ENCODE measurements at places on chromosomes 16 and 17. TPM values are rescaled to one million over a fixed set of nuclear protein-coding genes. Genes with fewer than 3 reads are reported as not detected.

- H3K27ac ChIP-seq = no peak overlapping the region
- H3K4me3 ChIP-seq = no peak overlapping the region
- no peaks in the 10 kb centered on the region for H3K36me3 ChIP-seq
- DNase-seq = no peak
- peaks cover 51% of the 10 kb centered on the region for H3K4me1 ChIP-seq
Observed at GRCh38 chr16:75309899-75310430, 58.5 kb upstream of the BCAR1 start.

DNA sequence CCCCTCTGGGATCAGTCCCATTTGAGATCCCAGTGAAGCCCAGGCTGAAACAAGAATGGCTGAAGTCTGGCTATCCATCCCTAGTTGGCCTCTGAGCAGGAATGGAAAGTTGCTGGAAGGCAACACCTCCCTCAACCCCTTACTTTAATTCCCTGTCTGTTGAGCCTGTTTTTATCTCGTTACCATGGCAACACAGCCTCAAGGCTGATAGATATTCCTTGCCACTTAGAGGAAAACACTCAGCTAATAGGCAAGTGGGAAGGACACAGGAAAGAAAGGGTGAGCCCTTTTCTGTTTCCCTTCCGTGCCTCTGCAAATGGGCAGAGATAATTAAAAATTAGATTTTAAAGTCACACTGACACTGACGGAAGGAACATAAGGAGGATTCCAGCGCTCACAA is 75.5 kb upstream of the CLEC3A start:
- H3K27ac ChIP-seq = no peak overlapping the region
- H3K27me3 ChIP-seq = no peaks in the 10 kb centered on the region
- no peaks in the 10 kb centered on the region for H3K4me1 ChIP-seq
- no peak overlapping the region for H3K4me3 ChIP-seq
- no peak for DNase-seq
- no peaks in the 10 kb centered on the region for H3K36me3 ChIP-seq

DNA sequence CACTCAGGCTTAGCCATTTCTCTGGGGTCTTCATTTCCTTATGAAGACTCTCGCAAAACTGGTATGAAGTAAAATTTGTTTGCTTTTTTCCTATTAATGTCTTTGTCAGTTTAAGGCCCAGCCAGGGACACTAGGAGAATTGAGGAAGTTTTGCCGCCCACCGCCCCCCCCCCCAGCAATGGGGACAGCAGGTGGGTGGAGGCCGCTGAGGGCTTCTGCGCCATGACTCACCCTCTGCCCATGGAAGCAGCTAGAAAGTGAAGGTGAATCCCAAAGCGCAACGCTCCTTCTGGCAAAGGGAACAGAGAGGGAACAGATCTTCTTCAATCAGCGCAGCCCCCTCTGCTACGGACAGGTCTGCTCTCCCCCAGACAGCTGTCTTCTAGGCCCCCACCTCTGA is 49.7 kb downstream of the MARF1 start:
- peaks cover 12% of the 10 kb centered on the region for H3K4me1 ChIP-seq
- no peak overlapping the region for H3K4me3 ChIP-seq
- H3K27me3 ChIP-seq = no peaks in the 10 kb centered on the region
- H3K27ac ChIP-seq = no peak overlapping the region

DNA sequence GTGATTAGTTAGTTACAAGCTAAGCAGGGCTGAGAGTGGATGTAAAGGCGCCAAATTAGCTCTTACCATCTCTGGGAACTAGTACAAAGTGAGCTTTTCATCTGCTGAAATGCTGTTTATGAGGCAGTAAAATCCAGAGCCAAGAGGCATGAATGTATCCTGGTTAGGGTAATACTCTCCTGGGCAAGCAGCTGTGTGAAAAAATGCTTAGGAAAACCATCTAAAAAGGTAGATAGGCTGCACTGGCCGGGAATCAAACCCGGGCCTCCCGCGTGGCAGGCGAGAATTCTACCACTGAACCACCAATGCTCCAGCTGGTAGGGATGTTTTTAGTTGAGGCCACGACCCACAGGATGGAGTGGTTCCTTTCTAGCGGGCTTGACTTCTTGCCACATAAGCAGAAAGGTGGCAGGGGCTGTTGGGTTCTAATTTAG is 23.0 kb downstream of the VAC14 start:
- no peaks in the 10 kb centered on the region for H3K27me3 ChIP-seq
- H3K4me1 ChIP-seq = no peaks in the 10 kb centered on the region
- DNase-seq = no peak
- H3K36me3 ChIP-seq = peaks cover 34% of the 10 kb centered on the region
- H3K4me3 ChIP-seq = no peak overlapping the region
- no peak overlapping the region for H3K27ac ChIP-seq

DNA sequence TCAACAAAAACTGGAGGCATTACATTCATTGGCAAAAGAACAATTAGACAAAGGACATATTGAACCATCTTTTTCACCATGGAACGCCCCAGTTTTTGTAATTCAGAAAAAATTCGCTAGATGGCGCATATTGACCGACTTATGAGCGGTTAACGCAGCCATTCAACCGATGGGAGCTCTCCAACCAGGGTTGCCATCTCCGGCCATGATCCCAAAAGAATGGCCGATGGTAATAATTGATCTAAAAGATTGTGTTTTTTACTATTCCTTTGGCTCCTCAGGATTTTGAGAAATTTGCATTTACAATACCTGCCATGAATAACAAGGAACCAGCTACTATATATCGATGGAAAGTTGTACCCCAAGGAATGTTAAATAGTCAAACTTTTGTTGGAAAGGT is 21.4 kb downstream of the ALOX15B start:
- H3K36me3 ChIP-seq = no peaks in the 10 kb centered on the region
- no peak overlapping the region for H3K4me3 ChIP-seq
- H3K27ac ChIP-seq = no peak overlapping the region
- H3K27me3 ChIP-seq = peaks cover 16% of the 10 kb centered on the region
- DNase-seq = no peak
- no peaks in the 10 kb centered on the region for H3K4me1 ChIP-seq

DNA sequence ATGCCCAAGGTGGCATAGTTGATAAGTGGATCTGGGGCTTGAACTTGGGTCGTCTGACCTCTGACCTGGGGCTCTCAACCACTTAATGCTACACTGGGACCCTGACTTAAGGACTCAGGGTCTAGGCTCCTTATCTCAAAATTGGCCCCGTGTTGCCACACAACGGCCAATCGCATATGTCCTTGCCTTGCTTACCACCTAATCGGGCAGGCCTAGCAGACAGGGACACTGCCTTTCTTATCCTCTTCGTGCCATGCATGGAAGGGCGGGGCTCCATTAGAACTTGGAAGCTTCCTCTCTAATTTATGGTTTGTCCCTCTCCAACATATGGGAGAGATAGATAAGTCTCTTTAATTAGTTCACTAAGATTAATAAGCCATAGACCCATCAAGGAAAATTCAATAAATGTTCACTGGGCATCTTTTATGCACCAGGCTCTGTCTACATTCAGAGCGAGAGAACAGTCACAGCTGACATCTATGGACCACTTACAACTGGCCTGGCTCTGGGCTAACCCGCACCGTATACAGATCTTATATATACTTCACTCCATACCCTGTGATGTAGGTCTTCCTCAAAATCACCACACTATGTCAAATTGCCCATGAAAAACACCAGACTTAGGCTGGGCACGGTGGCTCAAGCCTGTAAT is 35.1 kb downstream of the CDH1 start:
- no peak for DNase-seq
- no peaks in the 10 kb centered on the region for H3K27me3 ChIP-seq
- H3K27ac ChIP-seq = no peak overlapping the region
- H3K4me1 ChIP-seq = peaks cover 16% of the 10 kb centered on the region

GRCh38 chr16:55021595-55022475 is 91.2 kb downstream of the IRX5 start:
- DNase-seq = no peak
- no peaks in the 10 kb centered on the region for H3K36me3 ChIP-seq
- H3K4me1 ChIP-seq = no peaks in the 10 kb centered on the region
- H3K27ac ChIP-seq = no peak overlapping the region
- no peaks in the 10 kb centered on the region for H3K27me3 ChIP-seq

GRCh38 chr17:27362503-27362902 is 68.6 kb downstream of the WSB1 start:
- H3K4me3 ChIP-seq = no peak overlapping the region
- H3K4me1 ChIP-seq = no peaks in the 10 kb centered on the region
- H3K36me3 ChIP-seq = no peaks in the 10 kb centered on the region
- H3K27me3 ChIP-seq = no peaks in the 10 kb centered on the region

GRCh38 chr16:67244387-67245185 is 2.7 kb downstream of the FHOD1 start:
- peak overlapping the region; percentile 70 for H3K27ac ChIP-seq
- no peak overlapping the region for H3K4me3 ChIP-seq
- peaks cover 30% of the 10 kb centered on the region for H3K4me1 ChIP-seq
- no peaks in the 10 kb centered on the region for H3K27me3 ChIP-seq
- H3K36me3 ChIP-seq = no peaks in the 10 kb centered on the region

GRCh38 chr16:88922114-88922825 is 54.7 kb downstream of the CBFA2T3 start:
- peak; percentile 85 for DNase-seq
- peaks cover 38% of the 10 kb centered on the region for H3K4me1 ChIP-seq
- no peak overlapping the region for H3K4me3 ChIP-seq
- no peaks in the 10 kb centered on the region for H3K36me3 ChIP-seq
- no peaks in the 10 kb centered on the region for H3K27me3 ChIP-seq

DNA sequence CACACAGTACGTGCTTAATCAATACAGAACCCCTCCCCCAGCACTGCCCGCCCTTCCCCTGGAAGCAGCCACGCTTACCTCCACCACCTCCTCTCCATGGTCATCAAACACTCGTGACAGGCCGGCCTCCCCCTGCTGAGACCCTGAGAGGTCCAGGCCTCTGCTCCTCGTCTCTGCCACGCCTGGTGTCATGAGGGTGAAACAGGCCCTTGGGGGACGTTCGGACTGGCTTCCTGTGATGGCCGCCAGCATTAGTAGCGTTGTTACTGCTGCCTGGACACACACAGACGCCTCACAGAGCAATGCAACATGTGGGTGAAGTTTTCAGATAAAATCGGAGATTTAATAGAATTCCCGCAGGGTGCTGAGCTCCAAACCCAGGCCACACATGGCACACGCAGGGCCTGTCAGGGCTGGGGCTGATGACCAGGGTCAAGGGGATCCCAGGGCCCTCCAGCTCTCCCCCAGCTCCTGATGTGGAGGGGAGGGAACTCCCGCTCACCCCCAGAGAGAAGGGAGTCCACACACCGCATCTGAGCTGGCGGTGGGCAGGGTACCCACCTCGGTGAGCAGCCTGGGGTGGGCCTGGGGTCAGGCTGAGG is 15.9 kb upstream of the SLC38A10 start:
- peaks cover 11% of the 10 kb centered on the region for H3K4me1 ChIP-seq
- H3K27ac ChIP-seq = no peak overlapping the region
- no peaks in the 10 kb centered on the region for H3K36me3 ChIP-seq
- DNase-seq = no peak
- H3K27me3 ChIP-seq = no peaks in the 10 kb centered on the region
- no peak overlapping the region for H3K4me3 ChIP-seq

DNA sequence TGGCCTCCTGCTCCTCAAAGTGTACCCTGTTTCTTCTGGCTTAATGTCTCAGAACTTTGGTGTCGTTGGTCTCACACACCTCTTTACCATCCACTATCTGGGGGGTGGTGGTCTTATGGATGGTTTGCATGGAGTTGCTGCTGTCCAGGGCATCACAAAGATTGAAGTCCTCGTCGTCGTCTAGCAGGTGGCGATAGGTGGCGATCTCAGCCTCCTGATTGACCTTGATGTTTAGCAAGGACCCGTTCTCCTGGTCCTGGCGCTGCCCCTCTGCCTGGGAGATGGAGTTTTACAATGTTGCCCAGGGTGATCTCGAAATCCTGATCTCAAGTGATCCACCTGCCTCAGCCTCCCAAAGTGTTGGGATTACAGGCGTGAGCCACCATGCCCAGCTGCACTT is 31.1 kb upstream of the HELZ start:
- no peak overlapping the region for H3K27ac ChIP-seq
- no peak for DNase-seq
- no peak overlapping the region for H3K4me3 ChIP-seq
- no peaks in the 10 kb centered on the region for H3K27me3 ChIP-seq
- H3K4me1 ChIP-seq = no peaks in the 10 kb centered on the region
- H3K36me3 ChIP-seq = no peaks in the 10 kb centered on the region

DNA sequence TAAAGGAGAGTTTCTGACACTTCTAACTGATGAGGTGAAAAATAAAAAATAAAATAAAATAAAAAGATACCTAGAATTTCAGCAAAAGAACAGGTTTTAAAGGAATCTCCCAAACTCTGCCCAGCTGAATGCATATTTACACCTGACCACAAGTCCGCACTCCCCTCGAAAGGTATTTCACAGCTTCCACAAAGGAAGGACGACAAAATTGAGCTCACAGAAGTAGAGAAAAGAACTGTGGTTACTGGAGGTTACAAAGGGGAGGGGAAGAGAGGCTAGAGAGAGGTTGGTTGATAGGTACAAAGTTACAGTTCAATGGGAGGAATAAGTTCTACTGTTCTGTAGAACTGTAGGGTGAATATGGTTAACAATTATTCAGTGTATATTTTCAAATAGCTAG is 5.0 kb downstream of the LITAF start:
- H3K4me1 ChIP-seq = peaks cover 7% of the 10 kb centered on the region
- no peaks in the 10 kb centered on the region for H3K36me3 ChIP-seq
- no peak overlapping the region for H3K27ac ChIP-seq
- H3K4me3 ChIP-seq = no peak overlapping the region
- H3K27me3 ChIP-seq = no peaks in the 10 kb centered on the region

GRCh38 chr17:11144358-11145233 is 96.4 kb upstream of the SHISA6 start:
- DNase-seq = no peak
- no peaks in the 10 kb centered on the region for H3K4me1 ChIP-seq
- no peak overlapping the region for H3K27ac ChIP-seq

GRCh38 chr17:71765437-71765836 is 355.4 kb upstream of the SOX9 start:
- H3K27ac ChIP-seq = no peak overlapping the region
- no peaks in the 10 kb centered on the region for H3K36me3 ChIP-seq

- no peak overlapping the region for H3K27ac ChIP-seq
- H3K4me3 ChIP-seq = no peak overlapping the region
- no peaks in the 10 kb centered on the region for H3K27me3 ChIP-seq
Observed at GRCh38 chr17:74547736-74548135, 1.8 kb upstream of the CD300C start.

DNA sequence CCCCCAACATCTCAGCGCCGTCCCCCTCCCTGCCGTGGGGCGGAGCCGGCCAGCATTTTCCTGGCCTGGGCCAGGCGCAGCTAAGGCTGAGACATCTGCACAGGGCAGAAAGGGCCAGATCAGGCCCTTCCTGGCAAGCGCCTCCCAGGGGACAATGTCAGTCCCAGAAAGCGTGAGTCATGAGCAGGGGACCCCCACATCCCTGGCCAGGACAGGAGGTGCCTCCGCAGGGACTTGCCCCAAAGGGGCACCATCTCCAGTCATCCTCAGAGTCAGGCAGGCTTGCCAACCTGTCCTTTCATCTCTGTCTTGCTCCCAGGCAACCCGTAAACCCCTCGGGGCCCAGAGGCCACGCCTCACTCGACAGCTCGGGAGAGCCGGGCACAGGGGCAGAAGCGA is 43.2 kb downstream of the SOCS1 start:
- no peaks in the 10 kb centered on the region for H3K4me1 ChIP-seq
- H3K4me3 ChIP-seq = no peak overlapping the region
- no peak overlapping the region for H3K27ac ChIP-seq
- no peaks in the 10 kb centered on the region for H3K27me3 ChIP-seq
- H3K36me3 ChIP-seq = no peaks in the 10 kb centered on the region
- DNase-seq = no peak

KARS1 gene
- total RNA-seq = 67.2 TPM

AATF gene
- 36.2 TPM for total RNA-seq

ASGR1 gene
- 0.64 TPM for total RNA-seq

KRTAP1-1 gene
- total RNA-seq = 0.46 TPM

CDK3 gene
- total RNA-seq = 3.4 TPM

METTL22 gene
- 16.5 TPM for total RNA-seq

CLEC3A gene
- total RNA-seq = not detected

SLC5A10 gene
- total RNA-seq = not detected

HSD3B7 gene
- 21.2 TPM for total RNA-seq

RRAD gene
- 0.40 TPM for total RNA-seq

MAPT gene
- 2.1 TPM for total RNA-seq

All from pancreas (tissue), 10 donors.